ENCODE measurements at places on chromosomes 2 and 18.
A peak's percentile ranks its signal among the peaks of the same experiment; 100 is the strongest.

DNA sequence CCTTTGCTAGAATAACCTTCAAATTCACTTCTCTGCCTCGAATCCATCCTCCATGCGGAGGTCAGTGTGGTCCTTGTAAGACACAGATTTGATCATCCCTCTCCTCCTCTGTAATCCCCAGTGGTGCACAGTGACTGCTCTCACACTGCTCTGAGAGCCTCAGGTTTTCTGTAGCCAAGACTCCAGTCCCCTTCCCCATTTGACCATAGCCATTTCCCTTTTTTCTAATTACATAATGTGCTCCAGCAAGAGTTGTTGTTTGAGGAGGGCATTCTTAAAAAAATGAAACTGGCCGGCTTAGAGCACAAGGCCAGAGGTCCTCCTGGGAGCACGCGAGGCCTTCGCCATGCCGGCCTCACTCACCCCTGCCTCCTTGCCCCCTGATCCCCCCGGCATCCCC lies 34.7 kb upstream of the LPIN1 start:
- DNase-seq = no peak

GRCh38 chr2:19408592-19408991 lies 50.2 kb upstream of the OSR1 start:
- DNase-seq = no peak

DNA sequence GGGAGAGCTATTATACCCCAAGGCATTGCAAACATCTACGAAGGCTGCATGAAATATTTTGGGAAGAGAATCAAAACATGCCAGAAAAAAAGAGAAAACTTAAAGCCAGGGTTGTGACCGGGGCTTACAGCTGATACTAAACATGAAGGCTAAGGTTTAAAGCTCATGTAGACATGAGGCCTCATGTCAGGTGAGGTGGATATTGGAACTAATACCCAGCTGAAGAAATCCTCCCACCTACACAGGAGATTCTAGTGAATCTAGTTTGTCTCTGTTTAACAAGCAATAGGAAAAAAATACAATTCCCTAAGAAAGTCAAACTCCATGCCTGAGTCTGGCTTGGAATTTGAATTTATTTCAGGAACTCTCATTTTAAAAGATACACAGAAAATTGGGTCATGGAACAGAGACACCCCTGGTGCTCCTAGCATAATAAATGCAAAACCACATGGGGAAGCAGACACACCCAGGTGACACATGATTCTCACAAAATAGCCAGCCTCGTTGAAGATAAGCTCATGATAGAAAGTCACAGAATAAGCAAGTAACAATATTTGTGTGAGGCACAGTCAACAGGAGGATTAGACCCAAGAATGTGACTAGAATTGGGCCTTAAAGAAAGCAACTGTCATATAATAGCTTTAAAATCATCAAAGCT lies 42.2 kb downstream of the UPP2 start:
- DNase-seq = no peak

DNA sequence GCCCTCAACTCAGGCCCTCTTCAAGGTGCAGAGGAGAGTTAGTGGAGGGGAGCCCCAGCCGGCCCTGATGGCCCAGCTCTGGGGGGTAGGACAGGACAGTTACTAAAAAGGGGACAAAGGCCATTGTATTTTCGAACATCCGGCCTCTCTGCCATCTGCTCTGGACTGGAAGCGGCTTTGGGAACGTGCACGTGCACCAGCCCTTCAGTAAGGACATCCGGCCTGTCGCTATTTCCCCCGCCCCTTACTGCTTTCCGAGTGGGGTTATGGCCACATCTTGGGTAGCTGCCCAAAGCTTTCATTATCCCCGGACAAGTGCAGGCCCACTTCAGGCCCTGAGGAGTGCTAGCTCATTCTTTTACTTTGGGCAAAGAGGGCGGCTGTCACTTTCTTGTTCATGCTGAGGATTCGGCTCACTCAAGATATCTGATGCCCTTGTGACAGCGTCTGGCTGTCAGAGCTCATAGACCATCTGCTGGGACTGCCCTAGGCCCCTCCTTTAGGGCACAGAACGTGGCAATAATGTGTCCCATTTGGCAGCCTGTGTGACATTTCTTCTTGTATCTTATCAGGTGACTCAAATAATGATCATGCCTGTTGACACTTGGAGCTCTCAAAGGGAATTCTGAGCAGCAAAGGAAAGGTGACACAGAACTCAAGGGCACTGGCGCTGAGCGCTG lies 17.5 kb downstream of the SLC4A3 start:
- DNase-seq = no peak

DNA sequence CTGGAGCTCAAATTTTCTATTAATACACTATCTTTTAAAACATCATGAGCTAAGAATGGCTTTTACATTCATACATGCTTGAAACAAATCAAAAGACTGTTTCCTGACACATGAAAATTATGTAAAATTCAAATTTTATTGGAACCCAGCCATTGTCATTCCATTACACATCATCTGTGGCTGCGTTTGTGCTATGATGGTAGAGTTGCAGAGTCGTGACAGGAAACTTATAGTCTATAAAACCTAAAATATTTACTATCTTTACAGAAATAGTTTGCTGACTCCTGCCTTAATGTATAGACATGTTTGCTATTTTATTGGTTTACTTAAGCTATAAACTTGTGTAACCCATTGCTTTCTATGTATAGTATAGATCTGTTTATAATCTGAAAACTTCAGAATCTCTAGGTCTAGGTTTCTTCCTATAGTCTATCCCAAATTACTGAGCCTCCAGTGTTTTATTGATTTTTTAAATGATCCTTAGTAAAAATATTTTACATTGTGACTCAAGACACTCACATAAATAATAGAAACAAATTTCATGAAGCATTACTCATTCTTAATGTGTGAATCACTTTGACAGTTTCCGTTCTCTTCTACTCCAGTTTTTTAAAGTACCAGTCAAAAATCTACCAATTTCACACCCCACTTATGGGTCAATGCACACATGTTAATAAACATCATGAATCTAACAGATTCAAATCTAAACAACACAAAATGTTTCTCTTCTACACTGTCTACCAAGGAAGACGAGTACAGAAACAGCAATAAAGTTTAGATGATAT lies 26.4 kb upstream of the MRPL19 start:
- DNase-seq = no peak

- no peak for DNase-seq
Observed at GRCh38 chr2:88024509-88024908, 8.2 kb upstream of the RNU2-63P start.

DNA sequence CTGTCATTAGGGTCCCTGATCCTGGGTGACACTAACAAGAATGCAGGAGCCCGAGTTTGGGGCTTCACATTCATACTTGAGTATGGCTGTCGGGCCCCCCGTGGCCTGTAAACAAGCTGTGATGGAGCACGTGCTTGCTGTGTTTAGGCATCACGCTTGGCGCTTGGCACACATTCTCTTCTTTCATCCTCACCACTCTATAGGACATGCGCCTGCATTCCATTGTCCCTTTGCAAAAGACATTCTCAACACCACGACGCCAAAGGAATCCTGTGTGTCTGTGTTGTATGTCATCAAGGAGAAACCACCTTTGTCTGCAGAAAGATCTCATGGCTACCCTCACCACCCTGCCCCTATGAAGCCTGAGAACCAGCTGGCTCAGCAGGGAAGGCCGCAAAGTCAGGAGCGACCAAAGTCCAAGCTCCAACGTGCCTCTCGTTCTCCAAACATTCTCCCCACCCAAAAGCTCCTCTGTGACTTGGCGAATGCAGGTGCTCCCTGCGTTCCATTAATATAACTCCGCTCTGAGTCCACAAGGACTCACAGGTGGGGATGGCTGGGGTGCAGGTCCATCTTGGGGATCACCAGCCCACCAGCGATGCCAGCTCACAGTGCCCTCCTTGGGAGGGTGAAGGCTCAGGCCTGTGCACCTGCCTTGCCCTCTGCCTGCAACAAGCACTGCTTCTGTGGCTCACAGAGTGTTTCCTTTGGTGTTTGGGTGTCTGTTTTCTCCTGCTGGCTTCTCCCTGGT lies 6.2 kb upstream of the PER2 start:
- DNase-seq = no peak

DNA sequence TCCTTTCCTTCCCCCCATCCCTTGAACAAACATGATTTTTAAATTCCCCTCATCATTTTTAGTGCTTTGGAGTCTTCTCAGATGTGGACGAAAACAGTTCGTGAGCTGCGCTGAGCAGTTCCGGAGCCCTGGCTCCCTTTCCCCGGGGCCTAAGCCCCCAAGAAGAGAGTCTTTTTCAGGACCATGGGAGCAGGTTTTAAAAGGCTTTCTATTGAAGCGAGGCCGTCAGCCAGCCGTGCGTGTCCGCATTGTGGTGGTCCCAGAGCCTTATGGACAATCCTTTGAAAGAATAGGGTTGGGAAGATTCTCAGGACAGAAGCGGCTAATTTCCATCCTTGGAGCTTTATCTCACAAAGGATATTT lies 290.7 kb downstream of the SOX11 start:
- DNase-seq = no peak

- DNase-seq = no peak
Observed at GRCh38 chr2:209368914-209369313, 54.9 kb upstream of the MAP2 start.

DNA sequence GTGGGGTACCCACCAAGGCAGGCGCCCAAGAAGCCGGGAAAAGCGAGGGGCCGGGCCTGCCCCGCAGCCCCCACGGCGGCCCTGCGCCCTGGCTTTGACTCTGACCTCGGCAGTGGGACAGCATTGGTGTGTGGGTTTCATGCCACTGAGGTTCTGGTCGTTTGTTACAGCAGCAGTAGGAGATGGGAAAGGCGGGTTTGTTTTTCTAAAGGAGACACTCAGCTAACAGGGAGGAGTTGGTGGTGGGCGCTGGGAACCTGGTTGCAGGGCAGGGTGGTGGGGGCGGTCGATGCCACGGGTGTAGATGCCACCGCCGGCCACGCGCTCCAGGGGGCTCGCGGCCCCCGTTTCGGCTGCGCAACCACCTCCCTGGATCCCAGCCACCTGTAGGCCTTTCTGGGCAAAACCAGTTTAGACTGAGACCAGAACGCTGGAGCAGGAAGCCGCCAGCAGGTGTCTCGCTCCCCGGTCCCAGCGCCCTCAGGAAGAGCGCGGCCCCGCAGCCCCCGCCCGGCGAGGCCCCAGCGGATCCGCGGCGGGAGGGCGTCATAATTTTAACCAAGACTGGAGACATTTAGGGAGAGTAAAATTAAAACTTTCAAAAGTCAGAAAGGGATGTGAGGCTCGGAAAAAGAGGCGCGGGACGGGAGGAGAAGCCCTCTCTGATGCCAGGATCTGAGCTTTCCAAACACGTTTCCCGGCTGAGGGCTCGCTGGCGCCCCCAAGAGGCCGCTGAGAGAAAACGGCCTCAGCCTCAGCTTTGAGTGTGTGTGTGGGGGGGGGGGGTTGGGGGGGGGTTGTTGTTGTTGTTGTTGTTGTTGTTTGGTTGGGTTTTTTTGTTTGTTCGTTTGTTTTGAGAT lies 17.4 kb downstream of the CIDEA start:
- peak; percentile 6 for DNase-seq

DNA sequence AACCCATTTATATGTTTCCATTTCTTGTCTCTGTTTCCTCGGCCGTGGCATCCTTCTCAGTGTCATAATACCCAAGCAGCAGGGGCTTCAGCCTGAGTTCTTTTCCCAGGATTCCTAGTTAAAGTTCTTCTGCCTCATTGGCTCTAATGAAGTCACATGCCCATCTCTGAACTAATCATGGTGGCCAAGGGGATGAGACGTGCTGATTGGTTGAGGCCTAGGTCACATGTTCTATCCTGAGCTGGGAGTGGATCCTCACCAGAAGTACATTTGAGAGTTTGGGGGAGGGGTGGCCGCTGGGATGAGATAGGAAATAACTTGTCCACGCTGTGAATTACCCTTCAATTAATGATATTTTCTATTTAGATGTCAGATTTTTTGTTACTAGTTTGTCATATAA lies 3.8 kb upstream of the UGT1A5 start:
- no peak for DNase-seq

GRCh38 chr2:19728125-19728524 lies 173.7 kb downstream of the TTC32 start:
- no peak for DNase-seq

GRCh38 chr2:34104601-34105000 lies 505.5 kb upstream of the FAM98A start:
- no peak for DNase-seq

- DNase-seq = no peak
Observed at GRCh38 chr2:185628985-185629384, 109.6 kb upstream of the FSIP2 start.

- DNase-seq = no peak
Observed at GRCh38 chr2:217709478-217710210, 293.2 kb downstream of the TNS1 start.

Data from activated naive CD4-positive, alpha-beta T cell (primary cell).